ENCODE measurements at places on chromosomes 1 and 21.

DNA sequence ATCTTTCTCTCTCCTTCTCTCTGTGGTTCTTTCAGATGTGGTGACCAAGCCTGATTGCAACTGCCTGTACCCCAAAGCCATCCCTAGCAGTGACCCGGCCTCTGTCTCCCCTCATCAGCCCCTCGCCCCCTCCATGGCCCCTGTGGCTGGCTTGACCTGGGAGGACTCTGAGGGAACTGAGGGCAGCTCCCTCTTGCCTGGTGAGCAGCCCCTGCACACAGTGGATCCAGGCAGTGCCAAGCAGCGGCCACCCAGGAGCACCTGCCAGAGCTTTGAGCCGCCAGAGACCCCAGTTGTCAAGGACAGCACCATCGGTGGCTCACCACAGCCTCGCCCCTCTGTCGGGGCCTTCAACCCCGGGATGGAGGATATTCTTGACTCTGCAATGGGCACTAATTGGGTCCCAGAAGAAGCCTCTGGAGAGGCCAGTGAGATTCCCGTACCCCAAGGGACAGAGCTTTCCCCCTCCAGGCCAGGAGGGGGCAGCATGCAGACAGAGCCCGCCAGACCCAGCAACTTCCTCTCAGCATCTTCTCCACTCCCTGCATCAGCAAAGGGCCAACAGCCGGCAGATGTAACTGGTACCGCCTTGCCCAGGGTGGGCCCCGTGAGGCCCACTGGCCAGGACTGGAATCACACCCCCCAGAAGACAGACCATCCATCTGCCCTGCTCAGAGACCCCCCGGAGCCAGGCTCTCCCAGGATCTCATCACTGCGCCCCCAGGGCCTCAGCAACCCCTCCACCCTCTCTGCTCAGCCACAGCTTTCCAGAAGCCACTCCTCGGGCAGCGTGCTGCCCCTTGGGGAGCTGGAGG, 12.7 kb downstream of the CSF1 start:
- DNase-seq, result no peak

DNA sequence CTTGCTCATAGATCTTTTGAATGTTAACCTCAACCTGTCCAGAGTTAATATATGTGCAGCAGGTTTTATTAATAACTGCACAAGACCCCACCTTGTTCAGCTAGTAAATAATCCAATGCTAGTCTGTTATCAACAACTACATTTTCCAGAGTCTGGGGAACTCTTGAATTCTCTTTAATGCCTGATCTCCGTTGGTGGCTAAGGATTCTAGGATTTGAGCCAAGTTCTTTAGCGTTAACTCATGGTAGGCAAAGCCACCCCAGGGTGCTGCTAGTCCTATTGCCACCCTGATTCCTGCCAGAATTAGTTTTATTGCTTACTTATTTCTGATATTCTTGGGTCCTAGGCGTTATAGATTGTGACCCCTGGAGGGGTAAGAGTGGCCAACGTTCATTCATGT, 12.8 kb downstream of the BACE2 start:
- no peak for DNase-seq

GRCh38 chr1:200903793-200904192, 9.1 kb downstream of the INAVA start:
- no peak for DNase-seq

- DNase-seq, result no peak
These were observed 17.2 kb upstream of the BEND5 start for GRCh38 chr1:48793863-48794262.

DNA sequence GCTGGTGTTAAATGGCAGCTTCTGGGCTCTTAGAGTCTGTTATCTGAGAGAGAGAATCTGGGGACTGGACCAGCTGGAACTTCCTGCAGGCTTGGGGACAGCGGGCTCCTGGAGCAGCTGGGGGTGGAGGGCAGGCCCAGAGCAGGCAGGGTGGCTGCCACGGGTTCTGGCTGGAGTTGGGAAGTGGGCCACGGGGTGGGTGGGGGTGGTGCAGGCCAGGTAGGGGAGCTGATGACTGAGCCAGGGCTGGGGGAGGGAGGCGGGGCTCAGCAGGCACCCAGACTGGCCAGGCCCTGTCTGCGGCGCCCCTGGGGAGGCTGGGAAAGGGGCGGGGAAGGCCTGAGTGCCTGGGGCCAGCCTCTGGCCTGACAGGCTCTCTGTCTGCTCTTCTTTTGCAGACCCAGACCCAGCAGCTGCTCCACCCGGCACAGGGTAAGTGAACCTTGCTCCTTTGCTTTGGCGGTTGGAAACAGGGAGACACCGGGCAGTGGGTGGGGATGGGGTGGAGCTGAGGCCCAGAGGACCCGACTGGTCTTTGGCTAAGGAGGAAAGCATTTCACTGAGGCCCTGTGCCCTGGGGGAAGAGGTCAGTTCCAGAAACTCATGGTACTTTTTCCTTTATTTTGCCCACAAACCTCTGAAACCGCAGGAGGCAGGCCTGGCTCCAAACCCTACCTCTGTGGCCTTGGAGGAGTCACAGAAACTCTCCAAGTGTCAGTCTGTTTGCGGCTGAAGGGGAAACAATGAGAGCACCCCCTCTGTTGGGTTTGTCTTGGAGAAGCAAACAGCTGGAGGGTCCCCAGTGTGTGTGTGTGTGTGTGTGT, 48.8 kb downstream of the ARHGEF10L start:
- DNase-seq, result no peak
